ENCODE measurements at places on chromosomes 2 and 18.

- DNase-seq = no peak
These were observed 496 bp upstream of the NAPG start for GRCh38 chr18:10525371-10525691.

GRCh38 chr18:58069721-58070292 lies 25.8 kb downstream of the NEDD4L start:
- no peak for DNase-seq

DNA sequence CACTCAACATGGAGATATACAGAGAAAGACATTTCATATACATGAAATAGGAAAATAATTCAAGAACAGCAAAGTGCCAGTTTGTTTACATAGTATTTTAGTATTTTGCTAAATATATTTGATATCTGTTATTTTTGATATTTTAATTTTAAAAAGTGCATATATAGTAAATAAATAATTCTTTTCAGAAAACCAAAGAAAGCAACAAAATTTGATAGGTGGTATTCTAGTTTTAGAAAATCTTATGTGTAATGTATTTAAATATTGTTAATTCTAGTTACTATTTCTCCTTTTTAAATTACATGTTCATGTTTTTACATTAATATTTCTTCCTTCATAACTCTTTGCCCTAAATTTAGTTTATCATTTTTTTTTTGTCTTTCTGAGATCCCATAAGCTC lies 34.5 kb upstream of the FAM171B start:
- DNase-seq = no peak

DNA sequence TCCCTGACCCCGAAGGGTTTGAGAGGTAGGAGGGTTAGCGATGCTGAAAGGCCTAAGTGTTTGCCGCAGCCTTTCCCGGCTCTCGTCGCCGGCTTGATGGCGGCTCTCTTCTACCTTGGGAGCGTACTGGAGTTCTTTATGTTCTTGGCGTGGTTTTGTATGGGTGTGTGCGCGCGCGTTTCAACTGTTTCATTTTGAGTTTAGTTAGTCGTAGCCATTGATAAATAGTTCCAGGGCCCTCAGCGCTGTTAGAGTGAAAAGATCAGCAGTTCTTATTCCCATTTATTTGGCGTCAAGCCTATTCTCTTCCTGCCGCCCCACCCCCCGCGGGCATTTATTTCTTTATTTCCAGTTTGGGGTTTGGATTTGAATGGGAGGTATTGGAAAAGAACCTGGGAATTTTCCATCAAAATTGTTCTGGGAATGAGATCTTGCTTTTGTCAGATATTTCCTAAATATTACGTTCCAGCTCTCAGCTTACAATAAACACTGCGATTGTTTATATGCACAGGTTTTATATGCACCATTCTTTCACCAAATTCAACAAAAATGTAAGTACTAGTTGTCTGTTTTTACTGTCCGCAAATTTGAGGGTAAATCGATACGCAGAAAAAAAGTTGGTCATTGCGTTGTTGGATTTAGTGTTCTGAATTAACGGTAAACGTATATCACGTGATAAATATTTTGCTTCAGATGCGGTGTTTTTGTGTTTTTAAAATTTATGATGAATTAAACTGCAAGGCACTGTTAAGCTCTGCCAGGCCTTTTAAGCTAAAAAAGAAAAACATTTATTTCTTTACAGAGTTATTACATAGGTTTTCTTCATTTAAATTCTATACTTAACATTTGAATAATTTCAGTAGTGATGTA lies 954 bp downstream of the CCNT2 start:
- DNase-seq = peak; percentile 8

DNA sequence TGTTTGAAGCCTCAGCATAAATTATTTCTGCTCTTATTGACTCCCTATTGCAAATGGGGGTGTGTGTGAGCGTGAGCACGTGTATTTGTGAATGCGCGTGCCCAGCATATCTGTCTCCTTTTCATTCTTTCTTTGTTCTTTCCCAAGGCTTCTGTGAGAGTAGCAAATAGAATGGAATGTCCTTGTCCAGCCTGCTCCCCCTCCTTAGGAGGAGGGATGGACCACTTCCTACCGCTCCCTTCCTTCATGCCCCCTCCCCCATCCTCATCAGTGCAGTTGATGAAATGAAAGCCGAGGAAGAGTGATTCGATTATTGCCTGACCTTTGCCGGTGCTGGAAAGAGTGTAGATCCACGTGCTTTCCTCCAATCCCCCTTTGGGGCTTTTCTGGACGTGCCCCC lies 102.0 kb downstream of the CPO start:
- DNase-seq = peak; percentile 33

DNA sequence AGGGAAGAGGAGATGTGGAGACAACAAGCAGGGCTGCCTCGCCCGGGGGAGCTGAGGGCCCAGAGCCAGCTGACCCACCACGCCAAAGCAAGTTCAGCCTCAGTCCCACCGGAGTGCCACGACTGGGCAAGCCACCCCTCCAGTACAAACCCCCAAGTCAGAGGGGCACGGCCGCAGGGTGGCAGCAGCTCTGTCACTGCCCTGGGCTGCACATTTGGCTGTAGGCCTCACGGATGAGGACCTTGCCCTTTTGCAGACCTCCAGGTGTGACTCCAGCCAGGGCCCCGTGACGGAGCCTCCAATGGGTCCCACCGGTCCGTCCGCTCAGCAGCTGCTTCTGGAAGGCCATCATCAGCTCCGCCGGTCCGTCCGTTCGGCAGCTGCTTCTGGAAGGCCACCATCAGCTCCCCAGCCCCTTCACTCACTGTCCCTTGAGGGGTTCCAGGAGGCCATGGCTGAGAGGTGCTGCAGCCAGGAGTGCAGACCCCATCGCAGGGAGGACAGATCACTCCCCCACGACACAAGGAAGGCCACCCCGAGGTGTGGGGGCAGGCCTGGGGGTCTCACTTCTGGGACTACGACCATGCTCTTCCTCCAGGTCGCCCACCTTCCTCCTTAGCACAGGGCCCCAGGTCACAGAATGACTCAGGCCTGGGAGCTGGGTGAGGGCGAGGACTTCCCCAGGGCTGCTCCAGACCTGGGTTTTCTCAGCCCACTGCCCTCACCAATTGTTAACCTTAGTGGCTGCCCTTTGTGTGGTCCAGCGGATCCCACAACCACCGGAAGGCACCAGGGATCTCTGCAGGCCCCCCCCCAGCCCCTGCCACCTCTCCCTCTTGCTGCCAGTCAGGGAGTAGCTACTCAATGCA lies 24.6 kb upstream of the STK25 start:
- no peak for DNase-seq

DNA sequence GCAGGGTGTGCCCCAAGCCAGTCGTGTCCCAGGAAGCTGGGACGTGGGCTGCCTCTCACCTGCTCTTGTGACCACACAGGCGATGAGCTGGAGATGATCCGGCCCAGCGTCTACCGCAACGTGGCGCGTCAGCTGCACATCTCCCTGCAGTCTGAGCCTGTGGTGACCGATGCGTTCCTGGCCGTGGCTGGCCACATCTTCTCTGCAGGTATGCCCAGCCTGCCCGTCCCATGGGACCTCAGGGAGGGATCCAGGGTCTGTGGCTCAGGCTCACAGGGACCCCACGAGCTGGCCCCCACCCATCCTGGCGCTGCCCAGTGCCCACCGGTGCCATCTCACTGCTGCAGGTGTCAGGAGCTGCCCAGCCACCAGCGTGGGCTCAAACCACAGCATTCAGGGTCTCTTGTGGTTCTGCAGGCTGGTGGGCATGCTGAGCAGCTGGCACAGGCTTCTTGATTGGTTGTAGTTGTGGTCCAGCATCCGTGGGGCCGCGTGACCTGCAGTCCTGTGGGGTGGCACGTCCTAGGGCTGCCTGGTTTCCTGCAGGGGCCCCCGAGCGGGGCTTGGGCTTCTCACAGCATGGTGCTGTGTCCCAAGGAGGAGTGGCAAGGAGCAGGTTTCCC lies 3.8 kb downstream of the BOK start:
- no peak for DNase-seq

DNA sequence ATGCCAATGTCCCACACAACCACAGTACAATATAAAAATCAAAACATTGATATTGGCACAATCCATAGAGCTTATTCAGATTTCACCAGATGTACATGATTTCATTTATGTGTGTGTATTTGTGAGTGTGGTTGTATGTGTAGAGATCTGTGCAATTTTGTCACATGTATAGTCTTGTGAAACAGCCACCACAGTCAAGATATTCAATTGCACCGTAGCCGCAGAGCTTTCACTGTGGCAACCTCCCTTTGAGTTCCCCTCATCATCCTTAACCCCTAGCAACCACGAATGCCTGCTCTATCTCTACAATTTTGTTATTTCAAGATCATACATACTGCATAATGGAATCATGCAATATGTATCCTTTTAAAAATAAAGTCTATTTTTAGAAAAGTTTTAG lies 391.3 kb downstream of the SETBP1 start:
- no peak for DNase-seq

- peak; percentile 91 for DNase-seq
These were observed 3.4 kb downstream of the WDFY1 start for GRCh38 chr2:223941579-223942277.

DNA sequence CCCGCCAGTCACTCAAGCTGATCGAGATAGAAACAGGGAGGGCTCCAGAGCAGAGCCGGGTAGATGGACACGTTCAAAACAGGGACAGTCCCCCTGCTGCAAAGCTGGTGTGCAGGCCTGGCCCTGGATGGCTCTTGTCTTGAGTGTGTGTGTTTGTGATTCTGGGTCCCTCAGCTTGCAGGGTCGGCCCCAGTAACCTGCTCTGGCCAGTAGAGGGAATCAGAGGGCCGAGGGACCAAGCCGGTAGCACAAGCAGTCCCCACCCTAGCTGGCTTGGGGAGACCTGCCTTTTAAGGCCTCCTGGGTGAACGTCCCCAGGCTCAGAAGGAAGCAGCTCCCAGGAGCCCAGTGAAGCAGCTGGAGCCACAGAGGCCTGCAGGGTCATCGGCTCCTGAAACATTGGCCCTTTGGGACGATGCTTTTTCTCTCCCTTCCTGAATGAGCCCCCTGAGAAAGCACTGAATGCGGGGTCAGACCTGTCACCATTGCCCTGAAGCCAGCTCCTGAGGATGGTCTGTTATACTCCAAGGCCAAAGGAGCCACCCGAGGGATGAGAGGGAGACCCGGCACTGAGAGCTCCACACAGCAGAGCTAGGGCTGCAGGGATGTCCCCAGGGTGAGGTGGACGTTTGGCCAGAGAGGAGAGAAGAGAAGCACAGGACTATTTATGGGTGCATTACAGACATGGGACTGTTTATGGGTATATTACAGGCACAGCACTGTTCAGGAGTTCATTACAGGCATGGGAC lies 15.4 kb upstream of the MLPH start:
- peak; percentile 44 for DNase-seq

DNA sequence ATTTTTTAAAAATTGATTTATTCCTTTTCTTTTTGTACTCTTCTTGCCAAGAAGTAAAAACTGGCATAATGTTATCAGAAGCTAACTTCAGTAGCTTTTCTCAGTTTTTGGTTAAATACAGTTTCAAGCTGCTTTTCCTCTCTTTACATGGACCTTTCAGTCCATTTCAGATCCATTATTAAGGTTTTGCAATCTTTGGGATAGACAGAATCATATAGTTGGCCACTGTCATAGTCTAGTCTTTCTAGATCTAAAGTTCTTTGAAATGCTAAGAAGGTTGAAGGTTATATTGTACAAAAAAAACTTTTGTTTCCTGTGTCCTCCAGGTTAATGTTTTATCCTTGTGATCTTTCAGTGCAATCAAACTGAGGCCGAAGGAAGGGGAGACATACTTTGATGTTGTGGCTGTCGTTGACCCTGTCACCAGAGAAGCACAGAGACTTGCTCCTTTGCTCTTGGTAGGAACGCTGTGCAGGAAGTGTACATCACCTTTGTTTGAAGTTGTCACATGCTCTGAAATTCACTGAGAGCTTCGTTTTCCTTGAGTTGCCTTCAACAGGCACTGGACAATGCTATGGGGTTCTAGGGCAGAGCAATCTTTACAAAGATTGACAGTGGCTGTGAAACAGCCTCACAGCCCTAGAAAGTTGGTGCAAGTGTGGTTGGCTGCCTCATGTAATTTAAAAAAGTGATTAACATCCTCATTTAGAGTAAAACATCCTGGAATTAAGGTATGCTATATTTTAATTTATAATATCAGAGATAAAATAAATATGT lies 79.1 kb downstream of the UGGT1 start:
- DNase-seq = no peak

GRCh38 chr2:84449055-84449454 lies 10.0 kb downstream of the SUCLG1 start:
- DNase-seq = no peak

- peak; percentile 25 for DNase-seq
These were observed 27.8 kb downstream of the MBD5 start for GRCh38 chr2:148048475-148049221.

- no peak for DNase-seq
These were observed 1.1 kb downstream of the RPL37A start for GRCh38 chr2:216499641-216500218.

GRCh38 chr2:97994476-97994875 lies 1.3 kb downstream of the TMEM131 start:
- no peak for DNase-seq

GRCh38 chr2:7119132-7119835 lies 202.1 kb downstream of the RNF144A start:
- peak; percentile 69 for DNase-seq

DNA sequence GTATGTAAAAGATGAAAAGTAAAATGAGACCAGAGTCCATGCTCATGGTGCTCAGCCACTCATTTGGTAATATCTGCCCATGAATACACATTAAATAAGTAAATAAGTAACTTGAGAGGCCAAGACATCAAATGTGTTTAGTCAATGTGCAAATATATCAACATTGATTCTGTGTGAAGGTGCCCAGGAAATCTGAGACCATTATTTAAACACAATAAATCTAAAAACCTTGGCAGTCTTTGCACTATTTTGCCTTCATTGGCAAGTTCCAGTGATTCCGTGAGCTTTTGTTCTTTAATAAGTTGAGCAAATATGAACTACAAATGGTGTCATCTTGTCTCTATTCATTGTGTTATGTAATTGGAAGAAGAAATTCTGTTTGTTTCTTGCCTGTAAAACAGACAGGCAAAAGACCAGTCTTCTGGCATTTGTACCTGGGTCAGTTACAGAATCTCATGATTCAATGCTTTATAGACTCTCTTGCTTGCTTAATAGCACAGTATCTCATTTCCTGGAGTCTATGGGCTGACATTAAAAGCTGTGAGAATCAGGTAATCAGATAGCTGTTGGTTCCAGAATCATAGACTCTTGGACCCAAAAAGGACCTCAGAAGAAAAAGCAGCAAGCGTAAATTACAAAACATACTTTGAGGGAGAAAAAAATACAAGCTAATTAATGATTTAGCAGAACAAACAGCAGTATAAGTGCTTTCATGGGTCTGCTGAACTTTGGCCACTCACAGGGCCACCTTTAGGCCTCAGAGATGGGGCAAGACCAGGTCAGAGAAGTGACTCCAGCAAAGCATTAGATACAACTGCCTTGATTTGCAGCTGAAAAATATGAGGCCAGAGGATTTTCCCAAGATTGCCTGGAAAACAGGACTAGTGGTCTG lies 20.0 kb upstream of the SERPINB3 start:
- no peak for DNase-seq

DNA sequence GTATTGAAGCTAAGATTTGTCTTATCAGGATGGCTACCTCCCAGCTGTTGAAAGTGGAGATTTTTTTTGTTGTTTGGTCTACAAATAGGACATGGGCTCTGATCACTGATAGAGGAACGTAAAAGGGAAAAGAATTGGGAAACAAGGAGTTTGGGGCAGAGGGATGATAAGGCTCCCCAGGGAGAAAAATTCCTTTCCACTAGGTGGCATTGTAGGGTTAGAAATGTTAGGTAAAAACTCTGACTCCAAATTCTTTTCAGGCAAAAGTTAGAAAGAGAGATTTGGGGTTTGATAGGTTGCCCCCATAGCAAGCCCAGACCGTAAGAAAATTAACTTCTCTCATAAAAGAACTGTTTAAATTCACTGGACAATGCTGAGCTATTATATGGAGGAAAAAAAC lies 19.8 kb downstream of the CMPK2 start:
- no peak for DNase-seq

Data from fibroblast of skin of abdomen (primary cell).